Aortic smooth muscle cell (primary cell): ENCODE measurements at places on chromosomes 12 and 14. TPM values are rescaled to one million over a fixed set of nuclear protein-coding genes. Genes with fewer than 3 reads are reported as not detected.

The TMEM52B gene
- total RNA-seq: not detected in 2 replicates

The DHRS2 gene
- total RNA-seq: under 0.01 TPM in 1 of 2 replicates, not detected in the other

The CCDC197 gene
- total RNA-seq: not detected in 2 replicates

The CNTN1 gene
- total RNA-seq: 0.66 and 0.99 TPM in 2 replicates

The OR6C2 gene
- total RNA-seq: not detected in 2 replicates

The NFATC4 gene
- 32.8 and 34.5 TPM in 2 replicates for total RNA-seq

The BAG5 gene
- 27.2 and 30.8 TPM in 2 replicates for total RNA-seq

The RNU4-1 gene
- total RNA-seq: under 0.01 TPM in 1 of 2 replicates, not detected in the other
